ENCODE measurements at places on chromosomes 7 and 10.

DNA sequence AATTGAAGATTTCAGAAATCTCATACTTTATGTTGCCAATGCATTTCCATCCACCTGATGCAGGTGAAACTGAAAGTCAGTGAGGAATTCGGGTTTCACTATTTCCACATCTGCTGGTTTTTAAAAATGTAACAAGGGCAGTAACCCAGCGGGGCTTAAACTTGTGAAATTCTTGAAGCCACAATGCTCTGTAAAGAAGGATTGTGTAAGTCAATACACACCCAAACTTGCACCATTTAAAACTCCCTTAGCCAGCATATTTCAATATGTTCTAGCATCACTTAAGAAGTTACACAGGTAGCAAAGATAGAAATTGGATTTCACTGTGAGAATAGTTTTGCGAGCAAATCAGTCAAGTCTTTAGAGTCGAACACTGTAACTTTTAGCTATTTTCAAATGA is 386.1 kb downstream of the PLXDC2 start:
- no peak for DNase-seq

DNA sequence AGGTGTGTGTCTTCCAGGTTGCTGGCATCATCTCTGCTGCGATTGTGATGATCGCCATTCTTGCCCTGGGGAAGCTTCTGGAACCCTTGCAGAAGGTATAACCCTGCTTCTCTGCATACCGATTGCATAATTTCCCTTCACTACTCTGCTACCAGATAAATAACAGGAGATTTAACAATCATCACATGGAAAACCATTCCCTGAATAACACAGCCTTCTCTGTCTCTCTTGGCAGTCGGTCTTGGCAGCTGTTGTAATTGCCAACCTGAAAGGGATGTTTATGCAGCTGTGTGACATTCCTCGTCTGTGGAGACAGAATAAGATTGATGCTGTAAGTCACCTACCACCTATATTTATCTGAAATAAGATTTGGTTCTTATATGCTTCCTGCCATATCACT is 33.8 kb downstream of the SLC26A4 start:
- peak; percentile 28 for DNase-seq

DNA sequence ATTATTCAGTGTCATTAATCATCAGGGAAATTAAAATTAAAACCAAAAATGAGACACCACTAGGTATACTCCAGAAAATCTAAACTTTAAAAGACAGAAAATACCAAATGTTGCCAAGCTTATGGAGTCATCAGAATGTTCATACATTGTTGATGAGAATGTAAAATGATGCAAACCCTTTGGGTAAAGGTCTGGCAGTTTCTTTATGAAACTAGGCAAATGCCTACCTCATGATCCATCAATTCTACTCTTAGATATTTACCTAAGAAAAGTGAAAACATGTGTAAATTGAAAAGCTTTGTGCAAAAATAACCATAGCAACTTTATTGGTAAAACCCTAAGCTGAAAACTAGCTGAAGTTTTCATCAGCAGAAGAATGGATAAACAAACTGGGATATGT is 329.5 kb upstream of the MEOX2 start:
- no peak for DNase-seq

GRCh38 chr10:69352569-69353264 is 64.0 kb downstream of the TACR2 start:
- no peak for DNase-seq

DNA sequence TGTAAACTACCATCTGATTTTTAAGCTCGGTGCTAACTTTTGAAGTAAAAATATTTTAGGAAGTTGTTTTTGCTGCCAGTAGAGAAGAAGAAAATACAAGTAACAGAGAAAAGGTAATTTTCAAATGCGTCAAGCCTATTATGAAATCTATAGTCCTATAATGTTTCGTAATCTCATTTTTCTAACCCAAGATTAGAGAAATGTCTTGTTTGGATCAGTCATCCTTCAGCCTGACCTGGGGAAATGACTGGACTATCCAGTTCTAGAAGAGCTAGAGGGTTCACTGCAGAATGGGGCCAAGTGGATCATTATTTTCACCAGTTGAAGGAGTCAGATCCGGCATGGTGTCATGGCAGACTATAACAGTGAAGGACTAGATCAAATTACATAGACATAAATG is 62.7 kb upstream of the FGL2 start:
- DNase-seq, result no peak

DNA sequence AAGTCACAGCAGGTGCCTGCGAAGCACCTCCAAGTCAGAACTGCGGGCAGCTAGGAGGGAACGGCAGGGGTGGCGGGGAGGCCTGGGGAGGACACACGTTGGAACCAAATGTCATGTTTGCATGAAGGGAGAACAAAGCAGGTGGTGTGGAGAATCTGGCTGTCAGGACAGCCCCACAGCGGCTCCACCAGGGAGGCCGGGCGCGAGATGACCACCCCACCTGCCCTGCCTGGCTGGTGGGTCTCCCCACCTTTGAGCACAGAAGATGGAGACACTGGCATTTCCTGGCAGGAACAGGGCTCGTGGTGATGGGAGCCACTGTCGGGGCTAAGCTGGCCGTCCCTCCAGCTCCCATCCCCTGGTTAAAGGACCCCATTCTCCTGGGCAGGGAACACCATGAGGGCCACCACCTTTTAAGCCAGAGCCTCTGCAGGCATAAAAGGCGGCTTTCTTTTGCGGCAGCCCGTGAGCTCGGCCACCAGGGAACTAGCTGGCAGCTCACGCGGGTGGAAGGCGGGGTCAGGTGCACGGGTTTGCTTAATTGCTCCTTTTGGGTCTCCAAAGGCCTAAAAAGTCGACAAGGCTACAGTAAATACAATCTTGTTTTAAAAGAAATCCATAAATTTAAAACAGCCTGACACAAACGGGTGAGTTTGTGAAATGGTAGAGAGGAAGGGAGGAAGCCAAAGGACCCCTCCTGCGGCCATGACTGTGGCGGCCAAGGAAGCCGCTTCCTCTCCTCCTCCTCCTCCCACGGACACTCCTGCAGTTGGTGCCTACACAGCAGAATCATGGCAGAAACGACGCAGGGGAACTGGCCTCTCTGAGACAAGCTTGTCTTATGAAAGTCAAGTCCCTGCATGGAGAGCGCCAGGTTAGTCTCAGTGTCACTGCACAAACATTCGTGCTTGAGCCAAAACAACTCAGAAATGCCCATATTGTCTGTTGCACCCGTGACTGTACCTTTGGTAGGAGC is 213.8 kb downstream of the DNAJB6 start:
- DNase-seq, result no peak

- no peak for DNase-seq
Observed at GRCh38 chr7:118974836-118975235, 750.3 kb downstream of the ANKRD7 start.

- DNase-seq, result no peak
Observed at GRCh38 chr10:21920633-21921032, 82.9 kb downstream of the DNAJC1 start.

- DNase-seq, result no peak
Observed at GRCh38 chr7:135077642-135078041, 70.2 kb upstream of the TMEM140 start.

DNA sequence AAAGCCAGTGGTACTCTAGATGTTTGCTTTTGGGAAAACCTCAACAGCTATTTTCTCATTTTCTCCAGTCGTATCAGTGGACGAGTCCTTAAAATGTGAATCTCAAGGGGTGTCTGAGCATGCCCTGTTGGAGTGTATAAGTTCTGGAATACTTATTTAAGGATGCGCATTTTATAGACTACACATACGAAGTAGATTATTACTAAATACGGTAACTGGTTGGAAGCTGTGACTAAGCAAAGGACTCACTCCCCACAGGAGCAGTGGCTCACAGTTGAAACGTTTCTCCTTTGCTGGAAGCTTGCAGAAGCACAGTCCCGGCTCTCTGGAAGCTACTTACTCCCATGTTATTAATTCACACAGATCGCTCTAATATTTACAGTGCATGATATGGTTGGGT is 90.8 kb upstream of the DNAJB6 start:
- no peak for DNase-seq

GRCh38 chr10:77081481-77081891 is 556.1 kb downstream of the KCNMA1 start:
- no peak for DNase-seq

DNA sequence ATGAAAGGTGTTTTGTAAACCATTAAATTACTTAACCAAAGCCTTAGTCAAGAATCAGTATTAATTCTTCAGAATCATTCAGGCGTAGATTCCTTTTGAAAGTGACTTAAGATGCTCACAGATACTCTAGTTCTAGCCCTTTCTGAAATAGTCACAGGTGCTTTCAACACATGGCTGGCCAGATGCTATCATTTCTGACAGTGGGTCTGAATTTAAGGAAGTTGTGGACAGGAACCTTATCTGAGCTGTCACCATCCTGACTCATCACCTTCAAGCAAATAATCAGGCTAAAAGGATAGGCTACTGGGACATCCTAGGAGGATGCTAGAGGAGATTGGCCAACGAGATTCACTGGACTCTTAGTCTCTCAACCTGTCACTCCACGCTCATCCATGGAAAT is 501.5 kb downstream of the LRMDA start:
- no peak for DNase-seq

GRCh38 chr10:13152296-13152695 is 9.1 kb upstream of the MCM10 start:
- DNase-seq, result no peak

Data from midbrain (tissue), 1 donor.